Heart right ventricle (tissue), 16 donors: ENCODE measurements at places on chromosomes 11 and 22. TPM values are rescaled to one million over a fixed set of nuclear protein-coding genes. Genes with fewer than 3 reads are reported as not detected.

DNA sequence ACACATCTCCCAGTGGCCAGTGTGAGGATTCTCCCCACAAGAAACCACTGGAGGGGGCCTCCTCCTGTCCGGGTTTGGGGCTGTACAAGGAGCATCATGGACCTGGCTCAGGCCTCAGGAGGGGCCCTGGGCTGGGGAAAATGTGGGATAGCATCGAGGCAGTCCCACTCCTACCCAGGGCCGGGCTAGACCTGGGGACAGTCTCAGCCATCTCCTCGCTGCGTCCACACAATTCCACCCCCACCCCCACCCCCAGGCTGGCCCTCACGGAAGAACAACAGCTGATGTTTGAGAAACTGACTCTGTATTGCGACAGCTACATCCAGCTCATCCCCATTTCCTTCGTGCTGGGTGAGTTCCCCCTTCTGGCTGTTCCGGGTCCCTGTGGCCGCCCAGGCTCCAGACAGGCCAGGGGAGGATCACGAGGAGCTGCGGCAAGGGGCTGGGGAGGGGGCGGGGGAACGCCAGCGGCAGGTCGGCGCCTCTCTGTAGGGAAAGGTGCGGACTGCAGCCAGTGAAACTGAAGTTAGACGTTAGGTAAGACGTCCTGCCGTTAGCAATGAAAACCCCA is 4.8 kb downstream of the BEST1 start:
- H3K36me3 ChIP-seq, result peaks cover 5% of the 10 kb centered on the region
- DNase-seq, result peak; percentile 57
- no peaks in the 10 kb centered on the region for H3K27me3 ChIP-seq
- peaks cover 21% of the 10 kb centered on the region for H3K4me1 ChIP-seq
- H3K27ac ChIP-seq, result peak overlapping the region; percentile 77

Gene CRYBA4
- not detected for total RNA-seq

GRCh38 chr22:36009085-36009484 is 19.5 kb downstream of the RBFOX2 start:
- no peak overlapping the region for H3K4me3 ChIP-seq
- H3K36me3 ChIP-seq, result no peaks in the 10 kb centered on the region
- H3K27ac ChIP-seq, result no peak overlapping the region
- peaks cover 66% of the 10 kb centered on the region for H3K4me1 ChIP-seq
- no peaks in the 10 kb centered on the region for H3K27me3 ChIP-seq
- no peak for DNase-seq

- no peak for DNase-seq
- no peaks in the 10 kb centered on the region for H3K27me3 ChIP-seq
- no peaks in the 10 kb centered on the region for H3K36me3 ChIP-seq
- no peak overlapping the region for H3K4me3 ChIP-seq
- no peaks in the 10 kb centered on the region for H3K4me1 ChIP-seq
- H3K27ac ChIP-seq, result no peak overlapping the region
Measured at GRCh38 chr22:48651036-48651890, 1176.4 kb downstream of the BRD1 start.

DNA sequence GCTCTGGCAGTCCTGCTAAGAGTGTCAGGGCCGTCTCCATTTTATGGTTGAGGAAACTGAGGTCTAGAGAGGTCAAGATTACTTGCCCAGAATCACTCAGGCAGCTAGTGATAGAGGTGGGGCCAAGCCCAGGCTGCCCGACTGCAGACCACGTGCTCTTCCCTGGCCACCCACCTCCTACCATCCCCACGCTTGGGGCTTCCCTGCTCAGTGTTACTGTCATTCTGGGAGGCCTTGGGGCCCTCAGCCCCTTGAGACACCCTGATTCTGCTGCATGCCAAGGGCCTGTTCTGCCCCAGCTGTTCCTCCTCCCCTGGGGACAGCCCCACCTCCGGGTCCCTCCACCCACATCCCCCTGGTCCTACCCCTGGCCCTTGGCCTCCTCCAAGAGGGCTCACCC is 17.2 kb upstream of the TAB1 start:
- no peak overlapping the region for H3K27ac ChIP-seq
- no peaks in the 10 kb centered on the region for H3K27me3 ChIP-seq
- DNase-seq, result no peak
- H3K4me1 ChIP-seq, result no peaks in the 10 kb centered on the region
- H3K36me3 ChIP-seq, result no peaks in the 10 kb centered on the region

Gene OR56A1
- not detected for total RNA-seq
